Gastrocnemius medialis (tissue), 4 donors: ENCODE measurements at places on chromosomes 4 and X. TPM values are rescaled to one million over a fixed set of nuclear protein-coding genes. Genes with fewer than 3 reads are reported as not detected.
A peak's percentile ranks its signal among the peaks of the same experiment; 100 is the strongest.

DNA sequence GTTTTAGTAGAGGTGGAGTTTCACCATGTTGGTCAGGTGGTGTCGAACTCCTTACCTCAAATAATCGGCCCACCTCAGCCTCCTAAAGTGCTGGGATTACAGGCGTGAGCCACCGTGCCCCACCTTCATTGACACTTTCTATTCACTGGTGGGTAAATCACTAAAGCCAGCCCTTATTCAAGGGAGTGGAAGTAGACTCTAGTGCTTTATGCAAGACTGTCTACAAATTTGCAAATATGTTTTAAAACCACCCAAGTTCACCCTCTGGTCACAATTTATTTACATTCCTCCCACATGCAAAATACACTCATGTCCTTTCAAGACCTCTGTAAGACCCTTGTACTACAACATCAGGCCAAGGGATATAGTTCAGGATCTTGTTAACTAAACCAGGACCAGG is 45.0 kb downstream of the SLC34A2 start:
- DNase-seq = no peak
- no peaks in the 10 kb centered on the region for H3K4me1 ChIP-seq
- no peaks in the 10 kb centered on the region for H3K36me3 ChIP-seq
- no peaks in the 10 kb centered on the region for H3K27me3 ChIP-seq
- H3K27ac ChIP-seq = no peak overlapping the region

- no peak overlapping the region for H3K4me3 ChIP-seq
- H3K27me3 ChIP-seq = peaks cover 19% of the 10 kb centered on the region
- H3K27ac ChIP-seq = no peak overlapping the region
- no peaks in the 10 kb centered on the region for H3K4me1 ChIP-seq
- DNase-seq = no peak
Measured at GRCh38 chr4:7381890-7382633, 52.7 kb downstream of the PSAPL1 start.

- H3K4me3 ChIP-seq = no peak overlapping the region
- H3K4me1 ChIP-seq = no peaks in the 10 kb centered on the region
- no peaks in the 10 kb centered on the region for H3K36me3 ChIP-seq
- no peaks in the 10 kb centered on the region for H3K27me3 ChIP-seq
- no peak for DNase-seq
- no peak overlapping the region for H3K27ac ChIP-seq
Measured at GRCh38 chr4:6087669-6088341, 69.6 kb upstream of the C4orf50 start.

DNA sequence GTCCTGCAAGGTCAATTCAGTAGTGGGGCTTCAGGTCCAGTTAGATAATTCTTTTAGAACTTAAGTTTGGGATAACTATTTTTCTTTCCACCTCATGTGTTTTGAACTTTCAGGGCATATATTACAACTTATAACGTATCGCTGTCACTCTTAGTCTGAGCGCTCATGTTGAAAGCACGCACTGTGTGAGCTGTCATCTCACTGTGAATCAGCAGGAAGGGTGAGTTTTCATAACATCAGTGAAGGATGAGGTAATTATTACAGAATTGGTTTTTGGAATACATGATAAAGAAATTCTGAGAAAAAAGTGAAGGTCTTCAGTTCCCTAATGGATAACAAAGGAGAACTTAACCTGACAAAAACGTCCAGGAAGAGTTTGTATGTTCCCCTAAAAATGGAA is 45.1 kb upstream of the SLC4A4 start:
- peaks cover 9% of the 10 kb centered on the region for H3K4me1 ChIP-seq
- H3K27me3 ChIP-seq = no peaks in the 10 kb centered on the region
- H3K36me3 ChIP-seq = no peaks in the 10 kb centered on the region

GRCh38 chr4:152850377-152850776 is 70.6 kb downstream of the ARFIP1 start:
- peak overlapping the region; percentile 18 for H3K4me3 ChIP-seq
- peak overlapping the region; percentile 67 for H3K27ac ChIP-seq
- DNase-seq = peak; percentile 72
- H3K27me3 ChIP-seq = no peaks in the 10 kb centered on the region

DNA sequence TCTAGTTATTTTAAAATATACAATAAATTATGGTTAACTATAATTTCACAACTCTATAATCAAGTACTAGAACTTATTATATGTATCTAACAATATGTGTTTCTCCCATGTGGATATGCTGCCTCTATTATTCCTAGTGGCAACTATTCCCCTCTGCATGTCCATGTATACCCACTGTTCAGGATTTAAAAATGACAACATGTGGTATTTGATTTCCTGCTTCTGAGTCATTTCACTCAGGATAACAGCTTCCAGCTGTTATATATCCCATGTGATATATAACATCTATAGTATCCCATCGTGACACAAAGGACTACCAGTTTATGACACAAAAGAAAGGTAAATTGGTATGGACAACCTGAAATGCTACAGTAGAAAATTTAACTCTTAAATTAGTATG is 167.4 kb upstream of the TACR3 start:
- no peak overlapping the region for H3K27ac ChIP-seq
- no peaks in the 10 kb centered on the region for H3K36me3 ChIP-seq
- H3K4me1 ChIP-seq = no peaks in the 10 kb centered on the region
- no peaks in the 10 kb centered on the region for H3K27me3 ChIP-seq
- no peak for DNase-seq

DNA sequence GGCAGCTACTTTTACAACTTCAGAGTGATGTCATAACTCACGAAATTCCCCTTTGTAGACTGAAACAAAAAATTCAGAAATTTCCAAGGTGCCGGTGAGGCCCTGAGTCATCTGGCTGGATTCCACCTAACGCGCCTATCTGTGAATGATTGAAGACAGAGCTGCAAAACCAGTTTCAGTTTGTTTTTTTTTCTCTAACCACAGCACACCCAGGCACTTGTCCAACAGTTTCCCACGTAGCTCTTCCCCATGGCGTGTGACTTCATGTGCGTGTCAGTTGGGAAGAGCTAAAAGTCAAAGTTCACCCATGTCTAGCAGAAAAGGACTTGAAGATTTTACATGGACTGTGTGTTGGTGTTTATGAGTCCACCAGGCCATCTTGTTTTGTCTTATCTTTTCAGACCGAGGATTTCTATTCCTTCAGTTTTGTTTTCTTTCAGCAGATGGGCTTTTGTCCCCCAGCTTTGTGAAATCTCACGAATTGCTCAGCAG is 16.4 kb downstream of the TCEANC start:
- no peak overlapping the region for H3K27ac ChIP-seq
- no peak for DNase-seq
- no peaks in the 10 kb centered on the region for H3K27me3 ChIP-seq
- no peak overlapping the region for H3K4me3 ChIP-seq
- no peaks in the 10 kb centered on the region for H3K4me1 ChIP-seq

- H3K27ac ChIP-seq = no peak overlapping the region
- DNase-seq = no peak
- no peak overlapping the region for H3K4me3 ChIP-seq
Measured at GRCh38 chr4:134178706-134179105, 22.9 kb downstream of the PABPC4L start.

GRCh38 chr4:171814545-171814944 is 1.3 kb downstream of the GALNTL6 start:
- H3K36me3 ChIP-seq = no peaks in the 10 kb centered on the region
- no peak overlapping the region for H3K4me3 ChIP-seq
- peaks cover 19% of the 10 kb centered on the region for H3K27me3 ChIP-seq

GRCh38 chr4:184282251-184282713 is 64.6 kb upstream of the ENPP6 start:
- no peak overlapping the region for H3K4me3 ChIP-seq
- no peak for DNase-seq
- H3K27ac ChIP-seq = no peak overlapping the region
- no peaks in the 10 kb centered on the region for H3K36me3 ChIP-seq
- H3K4me1 ChIP-seq = peaks cover 3% of the 10 kb centered on the region

DNA sequence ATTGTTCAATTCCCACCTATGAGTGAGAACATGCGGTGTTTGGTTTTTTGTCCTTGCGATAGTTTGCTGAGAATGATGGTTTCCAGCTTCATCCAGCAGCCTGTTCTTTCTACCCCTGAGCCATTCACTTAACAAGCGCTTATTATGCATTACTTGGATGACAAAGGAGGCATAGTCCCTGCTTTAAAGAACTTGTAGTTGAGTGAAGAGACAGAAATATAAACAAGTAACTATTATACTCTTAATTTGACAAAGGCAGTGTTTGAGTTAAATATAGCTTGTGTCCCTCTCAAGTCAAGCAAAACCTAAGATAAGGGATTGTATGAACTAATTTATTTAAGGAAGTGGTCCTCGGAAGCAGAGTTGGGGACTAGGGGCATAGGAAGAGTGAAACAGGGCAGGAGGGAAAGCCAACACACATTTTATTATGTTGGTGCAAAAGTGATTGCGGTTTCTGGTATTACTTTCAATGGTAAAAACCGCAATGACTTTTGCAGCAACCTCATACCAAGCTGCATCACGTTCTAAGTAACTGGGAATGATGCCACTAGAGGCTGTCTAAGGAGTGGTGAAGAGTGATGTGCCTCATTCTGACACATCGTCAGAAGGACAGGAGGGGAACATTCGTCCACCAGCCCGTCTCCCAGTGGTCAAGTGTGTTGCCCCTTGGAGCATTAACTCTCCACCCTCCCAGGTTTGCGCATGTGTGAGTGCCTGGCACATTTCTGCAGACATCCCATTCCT is 41.8 kb downstream of the QDPR start:
- H3K27ac ChIP-seq = no peak overlapping the region
- H3K4me1 ChIP-seq = no peaks in the 10 kb centered on the region
- no peak overlapping the region for H3K4me3 ChIP-seq
- H3K27me3 ChIP-seq = no peaks in the 10 kb centered on the region
- no peaks in the 10 kb centered on the region for H3K36me3 ChIP-seq

- no peaks in the 10 kb centered on the region for H3K4me1 ChIP-seq
- no peak for DNase-seq
- no peaks in the 10 kb centered on the region for H3K36me3 ChIP-seq
- H3K4me3 ChIP-seq = no peak overlapping the region
- H3K27me3 ChIP-seq = no peaks in the 10 kb centered on the region
Measured at GRCh38 chr4:153364061-153364460, 19.6 kb downstream of the MND1 start.

GRCh38 chrX:147827070-147827469 is 84.6 kb upstream of the FMR1 start:
- DNase-seq = no peak
- H3K27me3 ChIP-seq = no peaks in the 10 kb centered on the region
- no peaks in the 10 kb centered on the region for H3K36me3 ChIP-seq
- no peaks in the 10 kb centered on the region for H3K4me1 ChIP-seq

DNA sequence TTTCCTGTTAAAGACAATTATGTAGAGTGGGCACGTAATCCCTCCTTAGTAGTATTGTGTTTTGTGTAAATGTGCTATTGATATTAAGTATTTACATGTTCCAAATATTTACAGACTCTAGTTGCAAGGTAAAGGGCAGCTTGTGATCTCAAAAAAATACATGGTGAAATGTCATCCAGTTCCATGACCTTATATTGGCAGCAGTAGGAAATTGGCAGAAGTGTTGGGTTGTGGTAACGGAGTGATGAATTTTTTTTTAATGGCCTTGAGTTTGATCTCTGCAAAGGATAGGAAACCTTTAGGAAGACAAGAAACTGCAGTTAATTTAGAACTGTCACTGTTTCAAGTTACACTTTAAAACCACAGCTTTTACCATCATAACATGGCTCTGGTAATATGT is 74.3 kb downstream of the NPNT start:
- no peaks in the 10 kb centered on the region for H3K36me3 ChIP-seq
- no peak for DNase-seq
- no peak overlapping the region for H3K4me3 ChIP-seq
- H3K27ac ChIP-seq = no peak overlapping the region

The AMMECR1 gene
- 2.6 TPM for total RNA-seq

The CSN2 gene
- not detected for total RNA-seq

The ERCC6L gene
- total RNA-seq = not detected

The F8A1 gene
- total RNA-seq = 5.0 TPM

The JCHAIN gene
- total RNA-seq = 0.60 TPM

The COX7B2 gene
- not detected for total RNA-seq

The FRAS1 gene
- total RNA-seq = 0.64 TPM

The ADH1B gene
- total RNA-seq = 134 TPM

The CD99 gene
- total RNA-seq = 135 TPM

The CXorf49 gene
- not detected for total RNA-seq
